ENCODE measurements at places on chromosomes 13 and 19.

DNA sequence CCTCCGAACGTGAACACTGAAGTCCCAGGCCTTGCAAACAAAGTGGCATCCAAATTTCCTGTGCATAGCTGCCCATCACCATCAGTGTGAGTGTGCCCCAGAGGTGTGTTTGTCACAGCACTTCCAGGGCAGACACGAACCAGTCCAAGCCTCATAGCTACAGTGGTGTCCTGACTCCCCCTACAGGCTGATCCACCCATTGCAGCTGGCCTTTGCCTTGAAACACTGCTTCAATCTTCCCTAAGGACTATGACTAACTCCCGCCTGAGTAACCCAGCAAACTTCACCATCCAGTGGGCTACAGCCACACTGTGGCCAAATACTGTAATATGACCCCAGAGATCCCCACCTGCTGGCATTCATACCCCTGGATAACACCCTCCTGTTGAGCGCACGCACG is 3.9 kb downstream of the ZNF266 start:
- no peak for DNase-seq

DNA sequence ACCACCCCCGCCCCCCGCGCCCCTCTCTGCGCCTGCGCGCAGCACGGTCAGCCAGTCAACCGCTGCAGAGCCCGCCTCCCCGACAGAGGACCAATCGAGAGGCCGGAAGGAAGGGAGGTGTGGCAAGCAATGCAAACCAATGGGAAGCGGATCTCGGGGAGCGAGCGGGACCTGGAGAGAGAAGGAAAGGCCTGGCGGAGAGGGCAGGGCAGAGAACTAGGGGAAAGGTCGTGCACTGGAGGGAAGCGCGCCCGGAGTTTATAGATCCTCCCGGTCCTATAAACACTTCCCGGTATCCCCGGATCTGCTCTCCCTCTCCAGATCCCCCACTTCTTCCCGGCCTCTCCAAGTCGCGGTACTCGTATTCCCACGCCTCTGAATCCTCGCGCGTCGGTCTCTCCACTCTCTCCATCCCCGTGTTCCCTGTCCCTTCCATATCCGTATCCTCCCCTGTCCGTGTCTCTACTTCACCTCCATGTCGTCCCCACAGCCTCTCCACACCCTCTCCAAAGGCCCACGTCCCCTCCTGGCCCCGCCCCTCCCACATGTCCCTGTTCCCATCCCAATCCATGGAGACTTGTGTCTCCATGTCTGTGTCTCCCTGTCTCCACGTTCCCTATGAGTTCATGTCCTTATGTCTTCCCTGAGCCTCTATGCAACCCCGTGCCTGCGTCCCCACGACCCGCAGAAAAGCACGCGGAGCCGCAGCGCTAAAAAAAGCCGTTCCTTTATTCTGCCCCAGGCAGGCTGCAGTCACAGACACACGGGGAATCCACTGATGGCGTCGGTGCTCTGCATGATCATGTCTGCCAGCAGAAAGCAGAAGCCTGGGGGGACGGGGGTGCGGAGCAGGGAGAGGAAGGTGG is 434 bp upstream of the ETFB start:
- no peak for DNase-seq

- DNase-seq: no peak
These were observed 3.2 kb upstream of the PVR start for GRCh38 chr19:44640518-44640917.

GRCh38 chr19:53942001-53942786 is 20.5 kb upstream of the CACNG8 start:
- no peak for DNase-seq

- DNase-seq: no peak
These were observed 764 bp downstream of the CLEC11A start for GRCh38 chr19:50723735-50724521.

DNA sequence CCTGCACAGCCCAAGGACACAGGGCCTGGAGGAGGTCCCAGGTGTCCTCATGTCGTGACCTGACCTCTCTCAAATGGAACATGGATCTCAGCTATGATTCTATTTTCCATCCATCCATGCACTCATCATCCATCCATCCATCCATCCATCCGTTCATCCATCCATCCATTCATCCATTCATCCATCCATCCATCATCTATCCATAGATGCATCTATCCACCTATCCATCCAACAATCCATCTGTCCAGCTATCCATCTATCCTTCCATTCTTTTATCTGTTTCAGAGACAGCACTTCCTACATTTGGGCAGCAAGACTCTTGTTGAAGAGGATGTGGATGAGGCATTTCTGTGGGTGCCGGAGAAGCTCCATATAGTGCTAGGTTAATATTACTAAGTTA is 86.7 kb downstream of the SCGB2B2 start:
- no peak for DNase-seq

- DNase-seq: no peak
These were observed 106.4 kb downstream of the ATP8A2 start for GRCh38 chr13:25478186-25478585.

DNA sequence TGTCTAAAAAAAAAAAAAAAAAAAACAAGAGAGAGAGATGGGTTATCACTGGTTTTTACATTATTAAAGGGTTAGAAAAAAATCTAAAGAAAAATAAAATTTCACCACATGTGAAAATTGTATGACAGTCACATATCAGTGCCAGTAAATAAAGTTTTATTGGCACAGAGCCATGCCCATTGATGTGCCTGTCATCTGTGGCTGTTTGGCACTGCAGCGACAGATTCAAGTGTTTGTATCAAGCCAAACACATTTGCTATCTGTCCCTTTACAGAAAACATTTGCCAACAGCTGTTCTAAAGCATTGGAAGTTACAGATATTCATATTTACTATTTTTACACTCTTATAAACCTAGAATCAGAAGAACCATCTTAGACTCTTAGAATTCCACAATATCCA is 16.3 kb downstream of the FCHO1 start:
- no peak for DNase-seq
